MCF 10A (cell line): ENCODE measurements at places on chromosomes 12 and 14. TPM values are rescaled to one million over a fixed set of nuclear protein-coding genes. Genes with fewer than 3 reads are reported as not detected.

The SHMT2 gene
- total RNA-seq, result 375 and 421 TPM in 2 replicates

DNA sequence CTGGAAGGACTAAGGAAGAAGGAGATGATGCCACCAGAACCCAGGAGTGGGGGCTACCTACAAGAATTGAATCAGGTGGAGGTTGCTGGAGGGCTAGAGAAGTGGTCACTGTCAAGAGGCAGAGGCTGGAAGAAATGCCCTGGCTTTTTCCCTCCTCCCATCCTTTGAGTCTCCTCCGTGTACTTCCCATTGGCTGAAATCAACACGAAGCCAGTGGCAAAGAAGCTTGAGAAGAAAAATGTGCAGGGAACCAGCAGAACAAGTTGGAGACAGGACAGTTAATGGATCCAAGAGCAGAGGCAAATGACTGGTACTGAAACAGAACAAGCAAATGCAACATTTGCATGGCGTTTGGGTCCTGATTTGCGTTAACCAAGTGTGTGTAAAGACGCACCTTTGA is 9.1 kb upstream of the FBLN5 start:
- no peaks in the 10 kb centered on the region for H3K4me1 ChIP-seq
- H3K27me3 ChIP-seq, result no peaks in the 10 kb centered on the region
- H3K36me3 ChIP-seq, result no peaks in the 10 kb centered on the region
- no peak overlapping the region for H3K27ac ChIP-seq
- no peak overlapping the region for H3K4me3 ChIP-seq
- no peak for DNase-seq

DNA sequence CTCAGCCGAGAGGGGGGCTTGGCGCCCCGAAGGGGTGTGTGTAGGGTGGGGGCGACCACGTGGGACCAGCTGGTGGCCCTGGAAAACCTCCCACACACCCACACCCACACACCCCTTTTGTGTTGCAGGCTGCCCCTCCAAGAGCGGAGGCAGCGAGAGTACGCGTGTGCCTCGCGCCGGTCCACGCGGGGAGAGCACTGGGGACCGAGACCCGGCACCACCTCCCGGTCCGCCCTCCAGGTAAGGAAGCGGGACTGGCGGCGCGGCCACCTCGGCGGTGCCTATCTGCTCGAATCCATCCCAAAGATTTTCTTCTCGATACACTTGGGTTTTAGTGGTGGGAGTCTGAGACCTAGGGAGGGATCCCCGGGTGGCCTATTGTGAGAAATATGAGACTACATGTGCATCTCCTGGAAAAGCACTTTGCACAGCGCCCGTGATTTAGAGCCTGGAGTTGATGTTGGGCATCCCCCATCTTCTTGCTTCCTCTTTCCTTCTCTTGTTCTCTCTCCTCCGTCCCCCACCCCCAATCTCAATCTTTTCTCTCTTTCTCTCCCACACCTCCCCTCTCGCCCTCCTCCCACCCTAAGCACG is 393 bp downstream of the SYT1 start:
- H3K27ac ChIP-seq, result no peak overlapping the region
- H3K27me3 ChIP-seq, result no peaks in the 10 kb centered on the region
- peak overlapping the region; percentile 96 for H3K4me3 ChIP-seq
- peaks cover 5% of the 10 kb centered on the region for H3K36me3 ChIP-seq
- DNase-seq, result no peak

DNA sequence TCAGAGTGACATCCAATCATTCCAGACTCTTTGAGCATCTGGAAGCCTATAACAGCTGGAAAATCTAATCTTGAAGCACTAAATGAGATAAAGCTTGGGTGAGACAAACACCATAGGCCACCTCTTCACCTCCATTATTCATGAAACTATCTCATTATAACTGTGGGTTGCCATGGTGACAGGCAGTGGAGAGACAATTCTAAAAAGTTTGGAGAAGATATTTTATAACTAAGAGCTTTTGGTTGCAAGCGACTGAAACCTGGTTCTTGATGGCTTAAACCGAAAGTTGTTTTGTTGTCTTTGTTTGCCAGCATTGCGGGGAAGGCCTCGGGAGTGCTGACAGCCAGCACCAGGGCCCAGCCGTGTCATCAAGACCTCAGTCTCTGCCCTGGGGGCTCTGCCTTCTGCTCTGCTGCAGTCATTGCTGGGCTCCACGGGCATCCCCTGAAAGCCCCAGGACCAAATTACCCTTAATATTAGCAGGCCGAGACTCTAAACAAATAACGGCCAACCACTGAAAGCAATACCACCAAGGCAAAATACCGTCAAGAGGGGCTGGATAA is 353.6 kb upstream of the SFSWAP start:
- H3K27me3 ChIP-seq, result peaks cover 53% of the 10 kb centered on the region
- no peak for DNase-seq
- no peak overlapping the region for H3K4me3 ChIP-seq
- H3K36me3 ChIP-seq, result no peaks in the 10 kb centered on the region
- H3K4me1 ChIP-seq, result no peaks in the 10 kb centered on the region
